ENCODE measurements at places on chromosomes 1 and 21. TPM values are rescaled to one million over a fixed set of nuclear protein-coding genes. Genes with fewer than 3 reads are reported as not detected.

PTAFR gene
- polyA plus RNA-seq, result 2.4 TPM

AIRE gene
- polyA plus RNA-seq, result 0.01 TPM

OLIG2 gene
- polyA plus RNA-seq, result not detected

MPZ gene
- 1.4 TPM for polyA plus RNA-seq

SLC1A7 gene
- 0.05 TPM for polyA plus RNA-seq

KRTAP19-3 gene
- polyA plus RNA-seq, result not detected

CDC14A gene
- polyA plus RNA-seq, result 1.0 TPM

SPATA46 gene
- not detected for polyA plus RNA-seq

CHRM3 gene
- polyA plus RNA-seq, result 0.71 TPM

RCOR3 gene
- polyA plus RNA-seq, result 20.6 TPM

IL22RA1 gene
- polyA plus RNA-seq, result 11.7 TPM

RPTN gene
- 1.3 TPM for polyA plus RNA-seq

CDCP2 gene
- polyA plus RNA-seq, result 0.06 TPM

KCNH1 gene
- 0.06 TPM for polyA plus RNA-seq

MFAP2 gene
- polyA plus RNA-seq, result 1.5 TPM

GUCA2B gene
- polyA plus RNA-seq, result not detected

ETV3L gene
- polyA plus RNA-seq, result not detected

GPR25 gene
- polyA plus RNA-seq, result 0.55 TPM

SPOCD1 gene
- polyA plus RNA-seq, result 0.08 TPM

ARF1 gene
- polyA plus RNA-seq, result 295 TPM

RIPK4 gene
- 51.7 TPM for polyA plus RNA-seq

SLC16A4 gene
- 0.47 TPM for polyA plus RNA-seq

MIXL1 gene
- polyA plus RNA-seq, result not detected

CIART gene
- 7.3 TPM for polyA plus RNA-seq

LYPD8 gene
- polyA plus RNA-seq, result not detected

TSPAN1 gene
- 2.2 TPM for polyA plus RNA-seq

DAB1 gene
- not detected for polyA plus RNA-seq

MCOLN2 gene
- polyA plus RNA-seq, result 1.4 TPM

PAX7 gene
- polyA plus RNA-seq, result not detected

HMGCL gene
- 27.4 TPM for polyA plus RNA-seq

GRIK1 gene
- polyA plus RNA-seq, result 0.02 TPM

DIO1 gene
- polyA plus RNA-seq, result 0.31 TPM

All from esophagus (tissue), 2 donors.